ENCODE measurements at places on chromosomes 6 and 20. TPM values are rescaled to one million over a fixed set of nuclear protein-coding genes. Genes with fewer than 3 reads are reported as not detected.

- H3K4me3 ChIP-seq: no peak overlapping the region
- H3K36me3 ChIP-seq: no peaks in the 10 kb centered on the region
- no peaks in the 10 kb centered on the region for H3K27me3 ChIP-seq
- DNase-seq: no peak
- H3K27ac ChIP-seq: no peak overlapping the region
These were observed 209.8 kb downstream of the TPBG start for GRCh38 chr6:82573254-82573972.

Gene COL9A3
- not detected for polyA plus RNA-seq

DNA sequence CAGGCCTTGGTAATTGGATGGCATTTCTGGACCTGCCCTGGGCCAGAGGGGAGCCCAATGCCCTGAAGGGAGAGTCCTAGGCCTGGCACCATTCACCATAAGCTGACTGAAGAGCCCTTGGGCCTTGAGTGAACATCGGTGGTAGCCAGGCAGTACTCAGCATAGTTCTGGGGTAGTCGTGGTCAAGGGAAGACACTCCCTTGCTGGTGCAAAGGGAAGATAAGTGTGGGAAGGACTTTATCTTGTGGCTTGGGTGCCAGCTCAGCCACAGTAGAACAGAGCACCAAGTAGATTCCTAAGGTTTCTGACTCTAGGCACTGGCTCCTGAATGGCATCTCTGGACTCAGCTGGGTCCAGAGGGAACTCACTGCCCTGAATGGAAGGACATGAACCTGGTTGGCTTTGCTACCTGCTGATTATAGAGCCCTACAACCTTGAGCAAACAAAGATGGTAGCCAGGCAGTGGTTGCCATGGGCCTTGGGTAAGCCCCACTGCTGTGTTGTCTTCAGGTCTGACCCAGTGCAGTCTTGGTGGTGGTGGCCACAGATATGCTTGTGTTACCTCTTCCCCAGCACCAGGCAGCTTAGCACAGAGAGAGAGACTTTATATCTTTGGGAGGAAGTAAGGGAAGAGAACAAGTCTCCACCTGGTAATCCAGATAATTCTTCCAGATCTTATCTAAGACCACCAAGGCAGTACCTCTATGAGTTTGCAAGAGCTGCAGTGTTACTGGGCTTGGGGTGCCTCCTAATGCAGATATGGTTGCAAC is 83.5 kb downstream of the PRDM13 start:
- no peaks in the 10 kb centered on the region for H3K36me3 ChIP-seq
- DNase-seq: no peak
- no peaks in the 10 kb centered on the region for H3K27me3 ChIP-seq
- no peaks in the 10 kb centered on the region for H3K4me1 ChIP-seq
- no peak overlapping the region for H3K4me3 ChIP-seq

DNA sequence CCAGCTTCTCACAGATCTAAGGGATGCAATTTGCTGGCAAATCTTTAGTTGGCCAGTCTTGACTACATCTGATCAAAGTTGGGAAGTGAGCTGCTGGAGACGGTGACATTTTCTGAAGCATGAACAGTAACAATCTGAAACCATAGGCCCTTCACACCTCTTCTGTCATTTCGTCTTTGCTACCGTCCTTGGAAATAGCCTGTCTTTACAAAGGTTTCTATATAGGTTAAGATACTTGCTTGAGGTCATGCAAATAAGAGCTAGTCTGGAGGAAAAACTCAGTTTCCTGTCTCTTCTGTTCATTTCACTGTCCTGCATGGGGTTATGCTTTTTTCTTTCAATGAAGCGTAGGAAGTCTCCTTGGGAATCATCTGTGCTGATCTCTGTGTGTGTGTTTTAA is 55.6 kb downstream of the CARMIL1 start:
- H3K27me3 ChIP-seq: no peaks in the 10 kb centered on the region
- no peak overlapping the region for H3K4me3 ChIP-seq
- no peaks in the 10 kb centered on the region for H3K4me1 ChIP-seq
- no peak for DNase-seq
- peaks cover 3% of the 10 kb centered on the region for H3K36me3 ChIP-seq

GRCh38 chr6:151063352-151063751 is 176.4 kb upstream of the AKAP12 start:
- no peaks in the 10 kb centered on the region for H3K27me3 ChIP-seq
- no peak overlapping the region for H3K27ac ChIP-seq
- H3K4me3 ChIP-seq: no peak overlapping the region
- H3K4me1 ChIP-seq: no peaks in the 10 kb centered on the region
- H3K36me3 ChIP-seq: no peaks in the 10 kb centered on the region
- no peak for DNase-seq

GRCh38 chr6:156449128-156449527 is 328.1 kb upstream of the ARID1B start:
- H3K27ac ChIP-seq: no peak overlapping the region
- no peaks in the 10 kb centered on the region for H3K36me3 ChIP-seq
- H3K4me3 ChIP-seq: no peak overlapping the region
- DNase-seq: no peak
- H3K27me3 ChIP-seq: peaks cover 8% of the 10 kb centered on the region
- H3K4me1 ChIP-seq: no peaks in the 10 kb centered on the region

Gene GSTA2
- polyA plus RNA-seq: not detected

DNA sequence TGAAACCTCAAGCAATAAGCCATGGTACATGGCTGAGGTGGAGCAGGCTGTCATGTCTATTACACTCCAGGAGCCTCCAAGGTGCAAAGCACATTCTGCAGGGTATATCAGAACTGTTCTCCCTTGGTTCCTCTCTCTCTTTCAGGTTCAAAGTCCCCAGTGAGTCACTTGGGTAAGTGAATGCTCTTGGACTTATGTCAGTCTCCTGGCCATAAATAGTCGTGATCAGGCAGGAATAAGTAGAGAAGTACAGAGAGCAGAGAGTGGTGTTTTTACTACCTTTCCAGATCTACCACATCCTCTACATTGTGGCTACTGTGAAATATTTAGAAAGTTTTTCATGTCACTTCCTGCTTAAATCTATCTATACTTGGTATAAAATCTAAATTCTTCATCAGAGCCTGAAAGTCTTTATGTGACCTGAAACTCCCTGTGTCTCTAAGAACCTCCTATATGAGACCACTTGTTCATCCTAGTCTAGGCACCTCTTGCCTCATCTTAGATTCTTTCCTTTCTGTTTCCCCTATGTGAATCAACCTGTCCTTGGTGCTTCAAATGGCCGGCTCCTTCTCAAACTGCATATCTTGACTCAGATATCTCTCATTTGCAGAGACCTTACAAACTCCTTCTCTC is 1077.6 kb upstream of the MAP3K7 start:
- no peaks in the 10 kb centered on the region for H3K36me3 ChIP-seq
- H3K4me1 ChIP-seq: no peaks in the 10 kb centered on the region
- no peak overlapping the region for H3K27ac ChIP-seq

DNA sequence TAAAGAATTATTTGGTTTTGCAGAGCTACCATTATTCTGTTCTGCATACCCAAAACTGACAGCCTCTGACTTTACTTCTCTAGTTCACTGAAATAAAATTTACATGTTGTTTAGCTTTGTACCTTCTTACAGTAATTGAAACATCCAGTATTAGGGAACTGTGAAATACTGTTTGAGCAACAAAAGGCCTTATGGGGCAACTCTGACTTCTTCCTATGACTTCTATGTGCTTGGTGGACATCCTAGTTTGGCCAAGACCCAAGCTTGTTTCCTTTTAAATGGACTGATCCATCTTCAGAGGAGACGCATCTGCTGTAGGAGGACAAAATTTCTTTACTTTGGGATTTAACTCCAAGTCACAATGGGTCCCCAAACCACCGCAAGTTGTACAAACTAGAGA is 44.7 kb downstream of the NR2E1 start:
- H3K4me1 ChIP-seq: peaks cover 6% of the 10 kb centered on the region
- peaks cover 12% of the 10 kb centered on the region for H3K36me3 ChIP-seq
- H3K27me3 ChIP-seq: no peaks in the 10 kb centered on the region
- no peak for DNase-seq

Gene HUS1B
- polyA plus RNA-seq: 1.6 TPM

Measured in immature natural killer cell (primary cell).